ENCODE measurements at places on chromosomes 12 and 14.
A peak's percentile ranks its signal among the peaks of the same experiment; 100 is the strongest.

DNA sequence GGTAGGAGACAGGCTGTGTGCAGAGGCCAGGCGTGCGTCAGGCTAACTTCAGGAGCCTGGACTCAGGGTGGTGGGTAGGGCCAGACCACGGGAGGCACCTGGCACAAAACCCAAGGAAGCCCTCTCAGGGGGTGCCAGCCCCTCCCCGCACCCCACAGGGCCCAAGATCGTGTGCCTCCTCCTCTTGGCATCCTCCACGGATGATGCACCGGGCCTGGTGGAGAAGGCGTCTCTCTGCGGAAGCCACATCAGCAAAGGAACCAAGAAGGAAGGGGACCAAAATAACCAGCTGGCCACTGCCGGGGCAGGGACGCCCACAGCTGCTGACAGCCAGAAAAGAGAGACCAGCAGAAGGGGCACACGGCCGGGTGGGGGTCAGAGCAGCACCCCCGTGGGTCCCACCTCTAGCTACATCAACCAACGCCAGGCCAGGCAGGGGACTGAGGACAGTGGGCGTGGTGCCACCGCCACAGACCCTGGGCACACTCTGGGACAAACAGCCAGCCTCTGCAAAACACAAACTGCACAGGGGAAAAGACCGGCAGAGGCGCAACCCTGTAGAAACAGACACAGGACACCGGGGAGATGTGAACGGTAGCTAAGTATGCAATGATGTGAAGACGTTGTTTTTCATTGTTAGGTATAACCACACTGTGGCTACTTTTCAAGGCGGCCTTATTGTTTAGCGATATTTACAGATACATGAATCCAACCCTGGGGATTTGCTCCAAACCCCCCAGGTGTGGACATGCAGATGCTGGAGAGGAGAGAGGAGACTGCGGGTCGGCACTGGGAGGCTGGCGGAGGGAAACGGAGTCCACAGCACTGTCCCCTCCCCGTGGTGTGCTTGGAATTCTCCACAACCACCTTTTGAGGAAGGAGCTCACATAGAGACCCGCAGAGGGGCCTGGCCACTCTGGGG, 26.1 kb upstream of the C14orf180 start:
- DNase-seq: no peak

- DNase-seq: no peak
These were observed 342.8 kb upstream of the DDHD1 start for GRCh38 chr14:53495846-53496343.

GRCh38 chr14:56145965-56146364, 27.8 kb downstream of the PELI2 start:
- DNase-seq: peak; percentile 95

GRCh38 chr12:119938049-119938667, 50.9 kb upstream of the BICDL1 start:
- peak; percentile 72 for DNase-seq

DNA sequence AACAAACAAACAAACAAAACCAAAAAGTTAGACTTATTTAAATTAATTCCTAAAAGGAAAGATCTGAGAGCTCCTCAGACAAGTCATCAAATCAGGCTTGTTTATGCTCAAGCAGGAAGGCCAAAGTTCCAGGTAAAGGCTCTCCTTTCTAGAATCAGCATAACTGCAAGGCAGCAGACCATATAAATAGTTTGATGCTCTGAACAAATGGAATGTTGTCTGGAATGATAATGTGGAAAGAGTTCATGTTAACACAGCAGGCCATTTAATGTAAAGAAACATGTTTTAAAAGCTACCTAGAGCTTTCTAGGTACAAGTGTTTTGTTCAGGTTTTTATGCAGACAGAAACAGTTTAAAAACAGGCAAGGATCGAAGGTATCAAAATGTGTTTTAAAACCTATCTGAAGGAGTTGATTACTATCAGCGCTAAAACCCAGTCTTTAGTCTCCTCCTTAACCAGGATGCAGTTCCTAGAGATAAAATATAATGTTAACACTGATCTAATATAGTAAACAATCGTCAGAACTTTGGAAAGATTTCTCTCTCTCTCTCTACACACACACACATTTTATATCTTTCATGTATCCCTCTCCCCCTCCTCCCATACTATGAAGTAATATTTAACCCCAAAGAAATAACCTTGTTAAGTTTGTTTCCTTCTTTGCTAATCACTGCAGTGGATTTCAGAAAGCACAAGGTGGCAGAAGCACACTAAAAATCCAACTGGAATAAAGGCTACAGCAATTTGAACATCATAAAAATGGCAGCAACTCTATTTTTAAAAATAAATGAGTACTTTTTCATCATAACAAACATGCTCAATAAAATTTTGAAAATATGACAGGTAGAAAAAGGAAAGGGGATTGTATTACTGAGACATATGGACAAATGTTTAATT, 135.5 kb downstream of the PAWR start:
- DNase-seq: peak; percentile 86

GRCh38 chr12:15428632-15429031, 106.3 kb downstream of the PTPRO start:
- no peak for DNase-seq

DNA sequence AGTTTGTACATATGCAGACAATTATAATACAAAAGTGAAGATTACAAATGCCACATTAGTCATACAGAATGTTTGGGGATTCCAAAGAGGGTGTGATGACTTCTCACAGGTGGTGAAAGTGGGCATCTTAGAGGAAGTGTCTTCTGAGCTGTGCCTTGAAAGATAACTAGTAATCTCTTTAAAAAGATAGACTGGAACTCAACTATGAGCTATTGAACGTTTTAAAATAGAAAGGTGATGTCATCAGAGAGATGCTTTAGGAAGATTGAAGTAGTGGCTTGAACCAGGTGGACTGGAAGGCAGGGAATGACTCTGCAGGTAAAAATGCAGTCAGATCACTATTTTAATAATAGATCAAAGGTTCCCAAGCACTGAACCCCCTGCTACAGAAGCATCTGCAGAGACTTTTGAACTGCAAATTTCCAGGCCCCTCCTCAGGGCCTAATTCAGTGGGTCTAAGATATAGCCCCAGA, 50.3 kb downstream of the SYT1 start:
- no peak for DNase-seq

- DNase-seq: no peak
These were observed 962.9 kb downstream of the TMEM121 start for GRCh38 chr14:106489112-106489881.

- DNase-seq: no peak
These were observed 345.8 kb downstream of the RPS29 start for GRCh38 chr14:49240383-49240782.

- DNase-seq: no peak
These were observed 35.0 kb upstream of the BCL7A start for GRCh38 chr12:121986489-121987245.

- DNase-seq: no peak
These were observed 165.2 kb downstream of the BRMS1L start for GRCh38 chr14:35991356-35991755.

DNA sequence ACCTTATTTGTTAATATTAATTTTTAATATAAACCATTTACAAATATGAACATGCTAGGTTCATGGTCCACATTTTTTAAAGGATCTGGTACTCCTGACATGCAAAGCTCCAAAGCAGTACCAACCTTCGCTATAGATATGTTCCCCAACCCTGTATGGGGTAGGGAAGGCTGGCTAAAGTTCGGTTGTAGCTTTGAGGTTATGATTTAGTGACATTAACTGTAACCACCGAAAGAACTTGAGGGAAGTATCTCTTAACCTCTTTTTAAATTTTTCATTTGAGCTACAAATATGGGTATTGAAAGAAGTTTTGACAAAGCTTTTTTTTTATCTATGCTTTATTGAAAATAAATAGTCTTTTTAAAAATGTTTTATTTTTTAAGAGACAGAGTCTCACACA, 115.5 kb downstream of the DYRK2 start:
- DNase-seq: no peak

- DNase-seq: peak; percentile 71
These were observed 4.1 kb upstream of the IGF1 start for GRCh38 chr12:102484428-102484958.

GRCh38 chr14:101207897-101208296, 304.4 kb upstream of the RTL1 start:
- DNase-seq: no peak

DNA sequence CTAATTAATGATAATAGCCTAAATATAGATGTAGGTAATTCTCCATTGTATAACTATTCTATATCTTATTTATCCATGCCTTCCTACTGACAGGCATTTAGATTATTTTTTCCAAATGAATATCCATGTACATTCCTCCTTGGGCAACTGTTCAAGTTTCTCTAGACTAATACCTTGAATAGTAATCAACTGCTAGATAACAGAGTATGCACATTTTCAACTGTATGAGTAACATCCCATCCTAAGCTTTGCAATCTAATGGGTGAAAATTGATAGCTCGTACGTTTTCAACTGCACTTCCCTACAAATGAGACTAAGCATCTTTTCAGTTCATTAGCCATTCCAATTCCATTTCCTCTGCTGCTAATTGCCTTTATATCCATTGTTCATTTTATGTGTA, 37.0 kb downstream of the YAF2 start:
- DNase-seq: no peak

DNA sequence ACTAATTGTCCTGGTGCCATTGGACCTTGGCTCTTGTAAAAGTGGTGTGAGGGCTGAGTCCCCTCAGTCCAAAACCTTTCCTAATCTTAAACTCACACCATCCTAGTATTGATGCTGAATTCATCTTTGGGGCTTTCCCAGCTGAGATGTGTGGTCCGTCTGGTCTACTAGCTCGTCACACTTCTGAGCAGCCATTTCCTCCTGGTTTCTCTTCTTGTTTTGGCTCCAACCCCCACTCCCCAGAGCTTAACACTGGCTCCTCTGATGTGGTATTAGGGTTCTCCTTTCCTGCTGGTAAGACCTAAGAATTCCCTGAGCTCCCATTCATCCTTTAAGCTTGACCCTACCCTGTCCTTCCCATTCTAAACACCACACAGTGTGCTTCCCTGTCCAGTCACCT, 900.6 kb downstream of the VRK1 start:
- no peak for DNase-seq

GRCh38 chr12:74193191-74193590, 344.4 kb upstream of the ATXN7L3B start:
- DNase-seq: no peak

DNA sequence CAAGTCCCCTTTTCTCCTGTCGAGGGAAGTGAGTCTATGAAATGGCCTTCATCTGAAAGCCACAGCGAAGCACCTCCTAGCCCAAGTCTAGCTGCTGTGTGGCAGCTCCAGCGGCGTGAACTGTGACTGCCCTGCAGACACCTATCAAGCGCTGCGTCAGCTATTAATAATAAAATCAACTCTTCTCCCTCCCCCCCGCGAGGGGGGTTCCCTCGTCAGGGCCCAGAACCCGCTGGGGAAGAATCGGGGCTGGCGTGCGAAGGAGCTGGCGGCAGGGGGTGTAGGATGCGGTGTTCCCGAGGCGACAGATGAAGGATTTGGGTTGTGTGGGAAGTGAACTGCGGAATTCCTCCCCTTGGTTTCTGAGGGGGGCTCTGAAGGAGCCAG, 662 bp upstream of the ATP2A2 start:
- DNase-seq: peak; percentile 49

- no peak for DNase-seq
These were observed 40.7 kb upstream of the TMEM263 start for GRCh38 chr12:106914796-106915634.

DNA sequence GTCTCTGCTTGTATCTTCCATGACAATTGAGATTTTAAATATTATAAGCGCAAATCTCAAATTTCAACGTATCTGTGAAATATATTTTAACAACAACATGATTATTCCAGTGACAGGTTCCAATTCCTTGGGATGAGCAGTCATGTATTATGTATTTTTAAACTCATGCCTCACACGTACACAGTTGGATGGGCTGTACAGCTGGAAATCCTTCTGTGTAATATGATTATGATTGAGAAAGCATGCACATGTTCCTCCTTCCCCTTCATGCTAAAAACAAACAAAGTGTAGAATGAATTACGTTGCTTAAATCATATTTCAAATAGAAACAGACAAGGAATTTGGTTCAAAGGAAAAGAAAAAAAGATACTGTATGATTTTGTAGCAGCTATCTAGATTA, 428.3 kb downstream of the TMTC2 start:
- DNase-seq: no peak

DNA sequence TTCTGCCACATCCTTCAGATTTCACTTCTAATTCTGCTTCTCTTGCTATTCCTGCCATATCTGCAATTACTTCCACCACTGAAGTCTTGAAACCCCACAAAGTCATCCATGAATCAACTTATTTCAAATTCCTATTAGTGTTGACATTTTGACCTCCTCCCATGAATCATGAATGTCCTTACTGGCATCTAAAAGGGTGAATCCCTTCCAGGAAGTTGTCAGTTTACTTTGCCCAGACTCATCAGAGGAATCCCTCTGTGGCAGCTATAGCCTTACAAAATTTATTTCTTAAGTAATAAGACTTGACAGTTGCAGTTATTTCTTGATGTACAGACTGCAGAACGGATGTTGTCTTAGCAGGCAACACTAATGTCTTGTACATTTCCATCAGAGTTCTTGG, 162.9 kb downstream of the PCNX1 start:
- DNase-seq: no peak

GRCh38 chr12:78483767-78484315, 380.7 kb upstream of the SYT1 start:
- no peak for DNase-seq

DNA sequence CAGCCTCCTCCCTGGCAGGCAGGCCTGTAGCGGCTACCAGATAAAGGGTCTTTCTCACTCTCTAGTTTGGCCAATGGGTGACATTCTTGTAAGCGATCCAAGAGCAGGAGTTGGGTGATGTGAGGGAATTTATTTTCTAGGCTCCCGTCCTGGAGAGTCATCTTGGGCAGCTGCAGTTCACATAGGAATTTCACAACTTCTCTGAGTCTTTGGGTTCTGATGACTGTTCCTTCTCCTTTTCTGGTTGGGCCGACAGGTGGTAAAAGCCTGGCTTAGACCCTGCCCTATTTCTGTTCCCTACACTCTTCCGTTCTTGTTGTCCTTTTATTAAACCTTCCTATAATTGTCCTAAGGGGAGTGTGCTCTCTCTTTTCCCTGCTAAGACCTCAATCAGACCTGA, 42.6 kb upstream of the POC1B start:
- DNase-seq: no peak

All from cardiac fibroblast (primary cell).